ENCODE measurements at places on chromosomes 11 and 22. TPM values are rescaled to one million over a fixed set of nuclear protein-coding genes. Genes with fewer than 3 reads are reported as not detected.

GRCh38 chr11:11577251-11577855 lies 44.5 kb downstream of the GALNT18 start:
- no peak for DNase-seq

GRCh38 chr11:92892802-92893684 lies 76.4 kb upstream of the MTNR1B start:
- DNase-seq, result no peak

DNA sequence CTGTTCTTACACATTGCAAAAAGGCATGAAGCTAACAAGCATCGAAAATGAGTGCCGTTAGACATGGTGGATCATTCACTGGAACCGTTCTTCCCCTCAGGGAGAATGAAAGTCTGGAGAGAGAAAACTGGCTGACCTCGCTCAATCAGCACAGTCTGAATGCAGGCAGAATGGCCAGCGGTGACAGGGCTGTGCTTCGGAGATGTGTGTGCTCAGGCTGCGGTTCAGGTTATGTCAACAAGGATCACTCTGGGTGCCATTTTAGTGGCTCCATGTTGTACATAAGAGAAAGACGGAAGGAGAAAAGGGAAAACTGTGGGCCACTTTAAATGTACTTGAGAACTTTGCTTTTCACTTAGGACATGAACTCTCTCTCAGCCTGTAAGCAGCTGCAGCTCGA lies 749.8 kb upstream of the ARHGAP42 start:
- DNase-seq, result no peak

The SLC22A6 gene
- not detected for total RNA-seq

The HPX gene
- not detected for total RNA-seq

DNA sequence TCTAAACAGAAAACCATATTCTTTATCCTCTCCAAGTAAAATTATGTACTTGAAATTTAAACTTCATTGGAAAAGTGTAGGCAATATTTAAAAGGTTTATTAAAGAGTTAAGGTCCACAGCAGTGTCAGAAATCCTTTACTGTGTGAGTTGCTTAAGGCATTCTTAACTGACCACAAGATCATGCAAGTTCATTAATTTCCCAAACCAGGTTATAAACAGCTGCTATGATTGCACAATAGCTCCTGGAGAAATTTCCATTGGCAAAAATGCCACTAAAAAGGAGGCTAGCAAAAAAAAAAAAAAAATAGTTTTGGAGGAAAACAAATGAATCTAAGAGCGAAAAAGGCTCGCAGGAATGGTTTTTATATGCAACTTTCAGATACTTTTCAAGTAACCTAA lies 106.2 kb downstream of the ETS1 start:
- no peak for DNase-seq

The PLEKHA7 gene
- 1.7 TPM for total RNA-seq

The MIOX gene
- total RNA-seq, result not detected

GRCh38 chr11:62017878-62018655 lies 50.6 kb upstream of the FTH1 start:
- DNase-seq, result no peak

DNA sequence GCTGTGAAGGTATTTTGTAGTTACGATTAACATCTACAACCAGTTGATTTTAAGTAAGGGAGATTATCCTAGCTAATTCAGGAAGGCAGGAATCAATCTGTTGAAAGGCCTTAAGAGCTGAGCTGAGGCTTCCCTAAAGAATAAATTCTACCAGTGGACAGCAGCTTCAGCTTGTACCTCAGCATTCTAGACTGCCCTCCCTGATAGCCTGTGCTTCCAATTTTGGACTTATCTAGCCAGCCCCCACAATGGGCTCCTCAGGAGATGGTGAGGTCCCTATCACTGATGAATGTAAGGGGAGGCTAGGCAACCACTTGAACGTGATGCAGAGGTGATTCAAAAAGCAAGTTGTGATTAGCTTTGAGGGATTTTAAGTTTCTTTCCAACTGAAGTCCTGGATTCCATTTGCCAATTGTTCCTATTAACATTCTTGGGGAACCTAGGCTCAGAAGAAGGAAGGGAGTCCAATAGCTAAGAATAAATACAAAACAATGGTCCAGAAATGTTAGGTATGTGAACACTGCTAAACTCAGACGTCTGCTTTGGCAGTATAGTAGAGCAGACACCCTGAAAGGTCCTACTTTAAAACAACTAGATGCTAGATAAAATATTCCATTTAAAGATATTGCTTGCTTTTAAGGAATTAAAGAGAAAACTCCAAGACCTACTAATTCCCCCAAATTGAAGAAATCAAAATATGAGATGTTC lies 404.3 kb upstream of the TENM4 start:
- DNase-seq, result no peak
